ENCODE measurements at places on chromosomes 11 and 22.

GRCh38 chr11:4072668-4073285, 21.8 kb upstream of the RRM1 start:
- DNase-seq: peak; percentile 7

DNA sequence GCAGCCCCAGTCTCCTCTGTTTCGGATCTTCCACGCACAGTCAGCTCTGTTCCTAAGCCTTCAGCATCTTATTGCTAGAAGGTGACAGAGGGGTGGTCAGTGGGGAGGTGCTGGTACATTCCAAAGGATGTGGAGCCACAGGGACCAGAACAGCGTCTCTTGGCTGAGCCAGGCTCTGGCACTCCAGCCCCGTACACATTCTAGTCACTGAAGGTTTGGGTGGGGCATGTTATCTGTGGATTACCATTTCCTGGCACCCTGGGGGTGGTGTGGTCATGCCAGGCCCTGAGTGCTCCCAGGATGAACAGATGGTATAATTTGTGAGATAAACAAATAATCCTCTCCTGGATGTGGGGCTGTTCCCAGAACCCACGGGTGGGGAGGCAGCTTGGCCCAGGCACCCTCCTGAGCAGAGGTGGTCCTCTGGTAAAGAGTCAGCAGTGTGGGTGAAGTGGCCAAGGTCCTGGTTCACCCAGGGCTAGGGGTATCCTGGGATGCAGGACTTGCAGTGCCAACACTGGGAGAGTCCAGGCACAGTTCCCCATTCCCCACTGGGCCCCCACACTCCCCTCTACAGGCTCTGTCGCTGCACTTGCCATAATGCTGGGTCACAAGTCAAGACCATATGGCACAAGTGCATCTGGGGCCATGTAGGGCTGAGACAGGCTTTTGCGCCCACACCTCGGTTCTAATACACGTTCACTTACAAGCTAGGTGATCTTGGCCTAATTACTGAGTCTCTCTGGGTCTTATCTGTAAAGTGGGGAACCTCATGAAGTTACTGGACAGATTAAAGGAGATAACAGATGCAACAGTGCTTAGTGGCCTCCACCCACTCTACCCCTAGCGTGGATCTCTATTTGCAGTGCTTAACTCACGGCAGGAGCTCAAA, 33.0 kb downstream of the DKK3 start:
- DNase-seq: no peak

DNA sequence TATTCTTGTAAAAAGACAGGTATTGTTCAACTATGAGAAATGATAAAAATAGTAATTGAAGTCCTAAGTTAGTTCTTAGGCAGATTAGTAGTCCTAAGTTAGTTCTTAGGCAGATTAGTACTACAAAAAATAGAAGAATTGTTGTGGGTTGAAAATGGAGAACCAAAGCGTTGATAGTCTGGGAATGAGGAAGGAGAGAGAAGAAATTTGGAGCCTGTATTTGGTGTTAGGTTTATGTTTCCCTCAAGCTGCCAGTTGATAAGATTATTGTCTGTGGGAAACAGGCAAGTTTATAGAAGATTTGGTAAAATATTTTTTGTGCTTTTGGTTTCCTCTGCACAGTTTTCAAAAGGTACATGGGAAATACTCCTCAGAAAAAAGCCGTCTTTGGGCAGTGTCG, 3.6 kb downstream of the BCO2 start:
- DNase-seq: no peak

DNA sequence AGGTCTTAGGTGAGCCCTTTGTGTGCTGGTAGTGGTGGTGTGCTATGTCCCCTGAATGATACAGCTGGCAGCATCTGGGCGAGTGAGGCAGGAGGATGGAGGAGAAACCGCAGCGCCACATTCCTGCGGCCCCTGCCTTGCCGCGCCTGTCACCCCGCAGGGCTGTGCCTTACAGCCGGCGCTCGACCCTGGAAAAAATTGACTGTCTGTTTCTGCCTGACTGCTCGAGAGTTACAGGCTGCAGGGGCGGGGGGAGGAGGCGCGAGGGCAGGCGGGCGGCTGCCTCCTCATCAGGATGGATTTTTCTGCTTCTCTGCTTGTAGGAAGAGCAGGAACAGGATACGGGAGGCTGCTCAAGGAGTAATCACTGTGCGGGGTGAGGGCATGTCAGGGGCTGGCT, 443.4 kb downstream of the MIAT start:
- no peak for DNase-seq

DNA sequence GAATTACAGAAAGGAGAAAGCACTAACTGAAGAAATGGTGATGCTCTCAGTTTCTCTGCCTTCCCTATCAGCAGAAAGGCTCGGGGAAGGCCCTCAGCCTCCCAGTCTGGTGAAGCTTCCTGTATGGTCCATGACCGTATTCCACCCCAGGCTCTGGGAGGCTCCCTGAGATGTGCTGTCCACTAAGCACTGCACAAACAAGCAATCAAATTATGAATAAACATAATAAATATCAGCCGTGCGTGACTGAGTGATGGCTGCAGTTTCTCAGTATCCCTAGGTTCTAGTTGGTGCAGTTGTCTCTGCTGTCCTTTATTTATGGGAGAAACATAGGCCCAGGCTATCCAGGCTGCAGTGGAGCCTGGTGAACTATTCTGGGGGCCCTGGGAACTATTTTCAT, 3.6 kb downstream of the SMDT1 start:
- DNase-seq: no peak

- no peak for DNase-seq
Observed at GRCh38 chr11:58622344-58622743, at the start of gene CNTF. Gene CNTF (plus strand): TSS chr11:58622665. CDS start chr11:58622753, 88 bp downstream.
